ENCODE measurements at places on chromosomes 6 and 20. TPM values are rescaled to one million over a fixed set of nuclear protein-coding genes. Genes with fewer than 3 reads are reported as not detected.

The FERMT1 gene
- 17.9 TPM for polyA plus RNA-seq

The CCN6 gene
- 0.73 TPM for polyA plus RNA-seq

The ABCC10 gene
- 18.9 TPM for polyA plus RNA-seq

The SLC2A10 gene
- 4.3 TPM for polyA plus RNA-seq

The SAMD3 gene
- 3.2 TPM for polyA plus RNA-seq

The SLC25A27 gene
- polyA plus RNA-seq: 8.5 TPM

The TFAP2D gene
- polyA plus RNA-seq: not detected

The SRMS gene
- polyA plus RNA-seq: not detected

The CLPSL2 gene
- polyA plus RNA-seq: 3.6 TPM

The NRN1 gene
- 0.42 TPM for polyA plus RNA-seq

The IL20RA gene
- polyA plus RNA-seq: 2.6 TPM

The CRISP2 gene
- 1.1 TPM for polyA plus RNA-seq

The RAB44 gene
- not detected for polyA plus RNA-seq

The SLC16A10 gene
- 12.1 TPM for polyA plus RNA-seq

The TRERF1 gene
- polyA plus RNA-seq: 11.1 TPM

The SLC22A2 gene
- polyA plus RNA-seq: 0.94 TPM

The ANGPT4 gene
- 0.05 TPM for polyA plus RNA-seq

The CGAS gene
- polyA plus RNA-seq: 8.3 TPM

The NR2E1 gene
- polyA plus RNA-seq: not detected

The WASF1 gene
- 27.4 TPM for polyA plus RNA-seq

The EFCAB8 gene
- not detected for polyA plus RNA-seq

The DEFB110 gene
- not detected for polyA plus RNA-seq

The SGK2 gene
- not detected for polyA plus RNA-seq

The CYP39A1 gene
- 2.2 TPM for polyA plus RNA-seq

The HTR1E gene
- not detected for polyA plus RNA-seq

The TXLNB gene
- 0.10 TPM for polyA plus RNA-seq

The POU5F1 gene
- 1,914 TPM for polyA plus RNA-seq

The BPI gene
- polyA plus RNA-seq: not detected

The TJAP1 gene
- 17.6 TPM for polyA plus RNA-seq

The PXDC1 gene
- 0.78 TPM for polyA plus RNA-seq

The KCNK16 gene
- polyA plus RNA-seq: not detected
